HS-27A (cell line): ENCODE measurements at places on chromosomes 11 and 22.
A peak's percentile ranks its signal among the peaks of the same experiment; 100 is the strongest.

DNA sequence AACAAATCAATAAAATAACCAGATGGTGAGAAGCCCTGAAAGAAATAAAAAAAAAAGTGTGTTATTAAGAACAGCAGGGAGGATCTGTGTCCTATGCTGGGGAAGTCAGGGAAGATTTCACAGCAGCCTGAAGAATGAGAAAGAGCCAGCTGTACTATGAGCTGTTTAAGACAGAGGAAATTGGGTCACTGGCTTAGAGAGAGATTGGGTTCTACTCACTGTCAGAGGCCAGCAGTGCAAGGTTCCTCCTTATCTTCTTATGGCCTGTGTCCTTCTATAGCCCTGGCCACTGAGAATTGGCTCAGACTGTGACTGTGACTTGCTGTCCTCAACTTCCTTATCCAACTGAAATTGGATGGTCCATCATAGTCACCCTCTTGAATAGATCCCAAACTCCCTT, 54.8 kb upstream of the FDX1 start:
- no peak for DNase-seq

DNA sequence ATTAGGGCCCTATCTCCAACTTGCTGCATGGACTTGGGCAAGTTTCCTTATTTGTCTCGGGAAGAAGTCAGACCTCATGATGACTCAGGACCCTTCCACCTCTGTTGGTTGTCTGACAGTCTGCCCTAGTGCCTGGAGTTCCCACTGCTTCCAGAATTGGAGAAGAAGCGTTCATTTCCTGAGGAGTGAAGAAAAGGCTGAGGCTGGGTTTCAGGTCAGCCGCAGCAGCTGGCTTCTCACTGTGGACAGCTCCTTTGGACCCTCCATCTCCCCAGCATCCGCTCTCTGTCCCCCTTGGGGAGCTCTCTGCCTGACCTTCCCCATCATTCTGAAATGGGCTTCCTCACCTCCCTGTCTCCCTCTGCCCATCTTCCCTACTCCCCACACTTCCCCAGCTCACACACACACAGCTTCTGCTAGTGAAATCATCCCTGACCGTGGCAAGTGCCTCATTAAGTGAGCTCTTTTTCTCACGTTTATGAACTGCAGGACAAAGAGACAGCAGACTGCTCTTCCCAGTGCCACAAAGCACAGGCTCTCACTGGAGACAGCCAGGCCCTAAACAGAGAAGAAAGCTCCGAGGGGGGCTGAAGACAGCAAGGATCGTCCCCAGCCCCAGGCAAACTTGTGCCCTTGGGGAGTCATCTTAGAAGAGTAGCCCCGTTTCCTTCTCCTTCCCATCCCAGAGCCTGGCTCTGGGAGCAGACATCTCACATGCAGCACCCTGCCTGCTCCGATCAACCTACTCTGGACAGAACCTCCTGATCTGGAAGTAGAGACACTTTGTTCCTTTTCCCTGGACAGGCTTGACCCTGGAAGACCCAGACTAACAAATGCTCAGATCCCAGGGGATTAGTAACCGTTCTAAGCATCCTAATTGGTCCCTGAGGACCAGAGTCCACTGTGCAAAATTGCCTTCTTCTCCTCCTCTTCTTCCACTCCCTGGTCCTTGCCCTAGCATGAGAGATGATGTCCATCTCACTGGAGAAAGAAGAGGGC, 157.9 kb downstream of the FEZ1 start:
- DNase-seq: no peak

DNA sequence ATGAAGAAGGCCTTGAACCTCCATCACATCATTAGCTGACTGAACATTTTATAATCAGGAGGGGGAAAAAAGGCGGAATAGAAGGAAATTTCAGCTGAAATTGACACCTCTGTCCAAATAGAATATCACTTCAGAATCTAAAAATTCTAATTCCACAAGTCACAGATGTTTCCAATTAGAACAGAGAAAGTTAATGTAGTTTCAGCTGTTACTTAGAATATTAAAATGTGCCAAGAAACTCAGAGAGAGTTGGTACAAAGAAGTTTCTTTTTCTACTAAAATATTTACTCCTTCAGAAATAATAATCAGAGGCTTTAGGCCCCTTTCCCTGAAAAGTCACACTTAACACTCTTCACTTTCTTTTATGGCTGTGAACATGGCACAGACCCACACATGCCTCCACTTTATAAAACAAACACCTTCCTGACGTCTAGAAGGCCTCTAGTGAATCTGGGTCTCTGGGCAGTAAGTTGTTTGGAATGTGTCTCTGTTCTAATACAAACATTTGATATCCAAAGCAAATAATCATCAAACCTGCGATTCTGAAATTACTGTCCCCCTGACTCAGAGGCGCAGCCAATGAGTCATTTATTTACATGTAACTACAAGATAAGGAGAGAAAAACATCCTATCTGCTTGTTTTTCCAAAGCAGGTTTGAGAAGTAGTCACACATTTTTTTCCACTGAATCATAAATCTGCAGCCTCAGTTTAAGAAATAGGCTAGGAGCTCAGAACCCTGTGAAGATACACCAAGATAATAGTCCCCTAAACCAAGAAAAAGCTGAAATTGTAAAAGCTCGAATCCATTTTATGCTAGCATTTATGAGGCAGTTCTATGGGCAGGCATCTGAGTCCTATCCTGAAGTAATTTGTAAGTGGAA, 148.4 kb downstream of the ME3 start:
- DNase-seq: peak; percentile 95

DNA sequence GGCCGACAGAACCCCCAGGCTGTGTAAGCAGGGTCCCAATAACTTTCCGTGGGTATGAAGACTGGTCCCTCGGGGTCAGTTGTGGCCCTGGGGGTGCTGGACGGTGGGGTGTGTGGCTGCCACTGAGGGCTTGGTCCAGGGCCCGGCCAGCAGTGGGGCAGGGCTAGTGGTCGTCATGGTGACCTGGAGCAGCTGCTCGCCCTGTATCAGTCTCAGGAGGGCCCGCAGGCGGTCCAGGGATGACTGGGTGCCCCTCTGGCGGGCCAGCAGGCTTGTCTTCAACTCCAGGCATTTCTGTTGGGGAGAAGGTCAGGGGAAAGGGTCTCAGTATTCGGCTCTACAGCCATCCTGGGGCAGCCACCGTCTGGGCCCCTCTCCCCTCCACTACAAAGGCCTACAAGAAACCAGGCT, 126.8 kb downstream of the PHF21B start:
- no peak for DNase-seq

DNA sequence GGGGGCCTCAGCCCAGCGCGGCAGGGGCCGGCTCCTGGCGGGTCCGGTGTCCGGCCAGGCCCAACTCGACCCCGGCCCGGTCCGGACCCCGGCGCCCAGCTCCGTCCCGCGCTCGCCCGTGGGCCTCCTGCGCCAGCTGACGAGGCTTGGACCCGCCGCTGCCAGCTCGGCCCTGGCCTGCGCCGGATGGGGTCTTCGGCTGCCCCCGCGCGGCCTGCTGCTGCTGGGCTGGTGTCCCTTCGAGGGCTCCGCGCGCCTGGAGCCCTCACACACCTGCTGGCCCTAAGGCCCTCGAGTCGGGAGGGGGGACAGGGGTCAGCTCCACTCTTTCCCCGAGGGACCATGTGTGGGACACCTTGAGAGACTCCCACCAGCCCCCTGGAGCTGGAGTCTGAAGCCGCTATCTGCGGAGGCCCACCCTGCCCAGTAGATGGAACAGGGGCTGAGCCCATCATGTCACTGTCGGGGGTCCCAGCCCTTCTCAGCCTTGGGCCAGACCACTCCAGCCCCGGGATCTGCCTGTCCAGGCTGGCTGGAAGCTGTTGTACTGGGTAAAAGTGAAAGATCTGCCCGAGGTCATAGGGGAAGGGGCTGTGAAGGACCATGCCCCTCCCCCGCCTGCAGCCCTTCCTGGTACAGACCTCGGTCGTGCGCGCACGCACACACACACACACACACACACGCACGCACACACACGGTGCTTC, 768 bp upstream of the CDKN1C start:
- no peak for DNase-seq

DNA sequence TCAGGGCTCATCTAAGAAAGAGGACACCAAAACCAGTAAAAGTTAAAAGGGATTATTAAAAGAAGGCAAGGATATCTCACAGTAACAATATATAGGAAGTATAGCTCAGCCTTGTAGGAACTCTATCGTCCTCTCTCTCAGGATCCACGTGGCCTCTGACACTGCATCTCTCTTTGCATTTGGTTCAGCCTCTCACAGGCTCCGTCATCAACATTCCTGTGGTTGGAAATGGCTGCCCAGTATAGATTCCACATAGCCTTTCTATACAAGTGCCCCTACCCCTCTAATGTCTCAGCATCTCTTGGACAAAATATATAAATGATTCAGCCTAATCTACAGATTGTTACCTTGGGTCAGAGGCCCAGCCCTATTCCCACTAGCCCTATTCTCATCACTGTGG, 101.3 kb upstream of the DBX1 start:
- peak; percentile 12 for DNase-seq
